AG04450 (cell line): ENCODE measurements at places on chromosomes 16 and 17. TPM values are rescaled to one million over a fixed set of nuclear protein-coding genes. Genes with fewer than 3 reads are reported as not detected.

CSH1 gene
- polyA plus RNA-seq: not detected in 2 replicates

KRT9 gene
- not detected in 2 replicates for polyA plus RNA-seq

DNA sequence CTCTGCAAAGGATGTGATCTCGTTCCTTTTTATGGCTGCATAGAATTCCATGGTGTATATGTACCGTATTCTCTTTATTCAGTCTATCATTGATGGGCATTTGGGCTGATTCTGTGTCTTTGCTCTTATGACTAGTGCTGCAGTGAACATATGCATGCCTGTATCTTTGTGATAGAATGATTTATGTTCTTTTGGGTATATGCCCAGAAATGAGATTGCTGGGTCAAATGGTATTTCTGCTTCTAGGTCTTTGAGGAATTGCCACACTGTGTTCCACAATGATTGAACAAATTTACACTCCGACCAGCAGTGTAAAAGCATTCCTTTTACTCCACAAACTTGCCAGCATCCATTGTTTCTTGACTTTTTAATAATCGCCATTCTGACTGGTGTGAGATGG is 60.2 kb upstream of the ADORA2B start:
- DNase-seq: no peak

SPATA2L gene
- polyA plus RNA-seq: 2.6 and 4.0 TPM in 2 replicates

NPIPB2 gene
- 5.2 and 5.8 TPM in 2 replicates for polyA plus RNA-seq

- no peak for DNase-seq
Observed at GRCh38 chr16:56372013-56372634, 53.2 kb downstream of the AMFR start.

GRCh38 chr17:38544839-38545209 is 60.9 kb downstream of the SRCIN1 start:
- no peak for DNase-seq

FA2H gene
- polyA plus RNA-seq: not detected in 2 replicates

DNA sequence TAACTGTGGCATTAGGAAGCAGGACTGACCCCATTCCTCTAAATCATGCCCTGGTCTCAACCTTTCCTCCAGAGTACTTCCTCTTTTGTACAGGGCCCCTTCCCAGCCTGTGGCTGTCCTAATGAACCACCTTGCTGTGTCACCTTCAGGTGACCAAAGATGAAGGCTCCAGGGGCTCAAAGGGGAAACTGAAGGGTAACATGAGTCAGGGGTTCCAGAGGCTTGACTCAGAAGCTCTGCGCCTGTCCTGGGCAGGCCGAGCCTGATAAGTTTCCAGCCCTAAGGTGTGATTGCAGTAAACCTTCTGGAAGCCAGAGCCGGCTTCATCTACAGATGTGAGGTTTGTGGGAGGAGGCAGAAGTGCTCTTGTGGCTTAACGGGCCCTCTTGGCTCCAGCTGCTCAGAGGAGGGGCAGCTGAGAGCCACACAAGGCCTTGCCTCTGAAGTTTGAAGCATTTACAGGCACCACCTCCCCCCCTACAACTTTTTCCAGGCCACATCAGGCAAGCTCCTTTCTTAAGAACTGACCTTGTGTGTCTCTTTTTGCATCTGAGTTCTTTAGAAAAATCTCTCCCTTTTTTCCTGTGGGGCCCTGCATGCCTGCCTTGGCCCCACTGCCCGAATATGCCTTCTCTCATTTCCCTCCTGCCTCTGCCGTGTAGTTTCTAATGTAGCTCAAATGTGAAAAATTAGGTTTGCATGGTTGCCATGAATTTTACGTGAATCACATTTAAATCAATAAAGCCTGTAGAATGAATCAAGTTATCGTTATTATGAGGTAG is 149.9 kb downstream of the CLEC16A start:
- DNase-seq: peak; percentile 70

C1QTNF8 gene
- not detected in 2 replicates for polyA plus RNA-seq

DNA sequence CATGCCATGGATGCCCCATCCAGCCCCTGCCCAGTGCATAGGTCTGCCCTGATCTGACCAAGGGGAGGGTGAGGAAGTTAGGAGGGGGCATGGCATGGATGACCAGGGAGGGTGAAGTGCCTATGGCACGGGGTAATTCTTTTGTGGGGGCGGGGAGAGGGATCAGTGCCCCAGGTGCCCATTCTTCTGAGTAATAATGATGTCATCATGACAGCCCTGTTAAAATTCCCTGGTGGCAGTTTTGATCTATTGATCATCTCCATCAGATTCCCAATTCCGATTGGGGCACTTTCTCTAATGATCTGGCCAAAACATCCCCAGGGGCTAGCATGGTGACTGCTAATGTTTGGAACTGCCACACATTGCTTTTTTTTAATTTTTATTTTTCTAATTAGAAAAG is 392.2 kb downstream of the UTP18 start:
- DNase-seq: no peak

PPY gene
- polyA plus RNA-seq: not detected in 2 replicates

DNA sequence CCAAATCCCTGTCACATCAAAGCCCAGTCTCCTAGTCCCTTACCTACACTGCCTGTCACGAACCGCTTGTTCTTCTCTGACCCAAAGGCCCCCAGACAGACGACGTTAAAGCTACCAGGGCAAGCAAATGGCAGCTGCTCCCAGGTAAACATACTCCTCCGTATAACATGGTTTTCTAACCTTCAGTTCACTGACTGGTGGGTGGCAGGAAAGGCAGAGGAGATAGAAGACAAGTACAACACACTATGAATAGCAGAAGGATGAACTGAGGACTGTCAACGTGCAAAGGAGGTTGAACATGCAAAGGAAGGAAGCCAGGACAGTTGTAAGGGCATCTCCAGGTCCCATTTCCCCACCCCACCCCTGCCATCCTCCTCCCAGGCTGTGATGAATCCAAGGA is 449.8 kb downstream of the SHISA9 start:
- DNase-seq: no peak

DNA sequence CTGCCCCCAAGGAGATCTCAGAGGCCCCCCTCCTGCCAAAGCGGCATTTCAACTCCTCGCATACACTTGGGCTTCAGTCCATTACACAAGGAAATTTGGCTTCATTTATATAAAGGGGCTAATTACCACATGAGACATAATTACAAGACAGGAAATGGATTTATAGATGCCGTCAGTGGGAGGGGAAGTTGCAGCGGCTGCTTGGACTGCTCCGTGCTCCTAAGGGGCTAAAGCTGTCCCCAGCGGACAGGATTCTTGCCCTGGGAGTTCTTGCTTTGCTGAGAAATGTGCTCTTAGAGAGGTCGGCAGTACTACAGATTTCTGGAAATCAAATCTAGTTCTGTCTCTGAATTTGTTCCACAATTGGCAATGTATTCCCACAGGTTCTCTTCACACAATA is 57.2 kb upstream of the NLK start:
- no peak for DNase-seq

DNA sequence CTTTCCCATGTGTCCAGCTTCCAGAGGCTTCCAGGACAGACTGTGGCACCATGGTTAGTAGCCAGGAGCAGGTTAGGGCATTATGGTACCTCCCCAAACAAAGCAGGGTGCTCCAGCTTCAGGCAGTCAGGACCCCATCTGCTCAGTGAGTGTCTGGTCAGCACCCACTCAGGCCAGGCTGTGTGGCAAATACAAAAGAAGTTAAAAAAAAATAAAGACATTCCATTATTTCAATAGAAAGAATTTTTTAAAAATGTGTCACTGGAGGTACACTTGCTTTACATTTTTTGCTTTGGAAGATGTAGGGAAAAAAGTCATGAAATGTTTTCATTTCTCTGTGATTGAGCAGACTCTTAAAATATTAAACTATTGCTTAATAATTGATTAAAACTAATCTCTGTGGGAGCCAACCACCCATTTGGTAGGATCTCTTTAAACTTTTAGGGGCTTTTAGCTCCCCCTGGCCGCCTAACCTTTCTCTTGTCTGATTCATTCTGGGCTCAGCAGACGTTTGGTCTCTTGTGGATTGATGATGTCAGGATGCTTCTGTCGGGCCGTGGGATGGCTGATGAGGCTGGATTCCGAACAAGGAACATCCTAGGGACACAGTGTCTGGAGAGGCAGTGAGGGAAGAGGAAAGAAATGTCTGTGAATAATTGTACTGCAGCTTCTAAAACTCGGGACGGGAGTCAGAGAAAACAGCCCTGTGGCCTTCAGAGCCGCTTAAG is 28.4 kb upstream of the NPTX1 start:
- DNase-seq: no peak

TBC1D3G gene
- not detected in 2 replicates for polyA plus RNA-seq

GRCh38 chr17:19313746-19314651 is 48.5 kb downstream of the B9D1 start:
- DNase-seq: no peak

GABARAPL2 gene
- polyA plus RNA-seq: 70.9 and 89.8 TPM in 2 replicates

CDH11 gene
- 276 and 306 TPM in 2 replicates for polyA plus RNA-seq

DNA sequence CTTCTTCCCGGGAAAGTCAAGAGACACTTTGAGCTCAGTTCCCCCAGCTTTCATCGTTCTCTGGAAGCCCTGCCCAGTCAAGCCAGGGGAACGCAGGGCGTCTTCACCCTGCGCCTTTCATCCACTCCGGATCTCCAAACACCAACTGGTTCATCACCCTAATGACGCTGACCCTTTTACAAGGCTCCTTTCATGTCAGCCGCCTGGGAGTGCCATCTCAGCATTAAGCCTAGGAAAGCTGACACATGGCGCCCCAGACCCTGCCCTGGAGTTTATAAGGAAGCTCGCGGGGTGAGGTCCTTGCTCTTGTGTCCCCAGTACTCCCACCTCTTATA is 594 bp upstream of the DNAJC7 start:
- no peak for DNase-seq

- DNase-seq: no peak
Observed at GRCh38 chr16:65122724-65123395, 997 bp upstream of the CDH11 start.

DNA sequence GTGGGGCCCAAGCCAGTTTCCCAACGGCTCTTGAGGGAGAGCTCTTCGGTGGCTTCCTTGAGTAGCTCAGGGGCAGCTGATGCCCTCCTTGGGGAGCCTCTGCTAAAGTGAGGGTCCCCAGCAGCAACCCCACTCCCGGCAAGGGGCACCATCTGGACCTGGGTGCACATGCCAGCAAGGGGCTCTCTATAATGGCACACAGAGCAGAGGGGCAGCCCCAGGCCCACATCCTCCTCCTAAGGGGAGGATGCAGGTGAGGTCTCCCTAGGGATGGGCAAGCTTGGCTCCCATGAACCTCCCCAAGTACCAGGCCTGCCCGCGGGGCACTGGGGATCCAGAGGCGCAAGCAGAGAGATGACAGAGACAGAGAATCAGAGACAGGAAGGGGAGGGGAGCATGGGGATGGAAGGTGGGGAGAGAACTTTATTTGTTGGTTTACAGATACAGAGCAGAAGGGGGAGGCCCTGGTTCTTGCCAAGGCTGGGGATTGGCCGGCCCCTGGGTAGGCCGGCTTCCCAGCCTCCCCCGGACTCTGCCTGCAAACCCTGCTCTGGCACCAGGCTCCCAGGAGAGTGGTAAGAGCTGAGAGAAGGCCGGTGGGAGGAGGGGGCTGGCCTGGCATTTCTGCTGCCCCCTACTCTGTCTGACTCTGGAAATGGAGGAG is 61.4 kb downstream of the SRCIN1 start:
- DNase-seq: no peak

DNA sequence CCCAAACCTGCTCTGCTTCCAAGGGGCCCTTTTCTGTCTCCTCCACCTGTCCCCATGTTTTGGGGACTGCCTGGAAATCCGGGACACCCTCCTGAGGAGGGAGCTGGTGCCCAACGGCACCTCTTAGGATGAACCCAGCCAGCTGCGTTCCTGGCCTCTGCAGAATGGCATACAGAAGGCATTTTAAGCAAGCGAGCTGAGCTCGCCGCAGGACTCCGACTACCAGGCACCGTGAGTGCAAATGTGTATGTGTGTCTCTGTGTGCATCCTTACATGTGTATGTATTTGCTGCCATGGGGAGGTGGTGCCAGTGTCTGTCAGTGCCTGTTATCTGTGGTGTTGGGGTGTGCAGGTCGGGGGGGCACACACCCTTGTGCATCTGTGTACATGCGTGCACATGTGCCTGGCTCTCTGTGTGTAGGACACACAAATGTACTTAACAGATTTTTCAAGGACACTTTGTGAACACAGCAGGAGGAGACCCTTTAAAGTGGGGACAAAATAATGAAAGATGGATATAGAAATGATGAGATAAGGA is 39.3 kb downstream of the ABAT start:
- no peak for DNase-seq

TMEM88 gene
- 0.29 and 0.45 TPM in 2 replicates for polyA plus RNA-seq

DNA sequence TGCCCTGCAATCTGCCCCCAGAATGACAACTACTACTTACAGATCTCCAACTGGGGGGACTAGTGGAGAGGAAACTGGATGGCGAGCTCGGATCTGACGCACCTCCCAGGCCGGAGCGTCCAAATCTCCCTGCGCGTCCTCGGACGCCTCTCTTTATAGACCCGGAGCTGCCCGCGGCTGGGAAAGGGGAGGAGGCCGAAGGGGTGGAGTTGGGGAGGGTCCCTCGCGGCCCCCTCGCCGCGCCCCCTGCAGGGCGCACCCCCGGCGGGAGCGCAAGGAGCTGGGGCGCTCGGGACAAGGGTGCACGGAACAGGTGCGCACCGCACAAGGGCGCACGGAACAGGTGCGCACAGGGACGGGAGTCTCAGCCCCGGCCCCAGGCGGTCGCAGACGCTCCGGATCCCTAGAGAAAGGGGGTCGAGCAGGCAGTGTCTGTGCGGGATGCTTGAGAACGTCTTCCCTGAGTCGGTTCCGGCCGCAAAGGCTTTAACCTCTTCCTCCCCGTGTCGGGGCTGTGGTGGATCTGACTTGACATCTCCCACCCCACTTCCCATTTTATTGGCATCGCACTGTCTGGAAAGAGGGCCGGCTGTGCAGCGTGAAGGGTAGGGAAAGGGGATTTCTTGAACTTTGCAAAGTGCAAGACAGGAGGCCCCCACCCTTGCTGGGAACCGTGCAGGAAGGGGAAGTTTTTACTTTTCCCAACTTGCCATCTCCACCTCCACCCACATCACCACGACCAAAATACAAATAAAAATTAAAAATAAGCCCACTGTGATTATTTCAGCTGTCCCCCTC is at the start of gene MYH11:
Gene MYH11, minus strand, starts transcription at position 128 of the 798 bp plus-strand sequence. CDS start 18,776 bp downstream, outside the sequence.
- no peak for DNase-seq

ERN2 gene
- 0.12 and 0.14 TPM in 2 replicates for polyA plus RNA-seq

MYH2 gene
- polyA plus RNA-seq: not detected in 2 replicates

HOXB4 gene
- polyA plus RNA-seq: 5.8 and 6.1 TPM in 2 replicates

NDRG4 gene
- 24.3 and 29.0 TPM in 2 replicates for polyA plus RNA-seq

NDE1 gene
- 28.1 and 29.9 TPM in 2 replicates for polyA plus RNA-seq
